ENCODE measurements at places on chromosomes 3 and 15.

DNA sequence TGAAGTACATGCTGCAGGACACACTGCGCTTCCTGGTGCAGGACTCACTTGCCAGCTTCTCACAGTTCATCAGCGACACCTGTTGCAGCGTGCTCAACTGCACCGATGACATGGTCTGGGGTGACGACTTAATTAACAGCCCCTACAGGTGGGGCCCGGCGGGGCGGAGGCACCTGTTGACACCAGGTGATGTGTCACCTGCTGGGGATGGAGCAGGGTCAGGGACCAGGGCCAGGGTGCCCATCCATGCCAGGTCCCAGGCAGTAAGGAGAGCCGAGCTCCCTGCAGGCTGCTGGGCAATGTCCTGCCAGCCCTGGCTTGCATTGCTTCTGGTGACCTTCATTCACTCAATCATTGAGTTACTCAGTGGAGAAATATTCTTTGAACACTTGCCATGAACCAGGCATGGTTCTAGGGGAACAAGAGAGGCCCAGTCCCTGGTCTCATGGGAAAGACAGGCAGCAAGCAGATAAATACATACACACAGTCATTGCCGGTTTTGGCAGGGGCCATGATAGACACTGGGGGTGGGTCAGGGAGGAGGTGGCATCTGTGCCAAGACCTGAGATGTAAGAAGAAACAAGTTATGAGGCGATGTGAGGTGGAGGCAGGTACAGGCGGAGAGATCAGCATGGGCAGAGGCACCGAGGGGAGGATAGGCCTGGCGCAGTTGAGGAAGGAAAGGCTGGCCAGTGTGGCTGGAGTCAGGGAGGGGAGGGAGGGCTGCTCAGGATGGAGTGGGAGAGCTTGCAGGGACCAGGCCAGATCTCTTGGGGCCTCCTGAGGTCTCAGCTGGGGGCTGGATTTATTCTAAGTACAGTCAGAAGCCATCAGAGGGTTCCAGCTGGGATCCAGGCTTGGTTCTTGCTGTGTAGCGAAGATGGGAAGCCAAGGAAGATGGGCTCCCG lies 30.8 kb downstream of the DNAH1 start:
- DNase-seq = no peak

- DNase-seq = no peak
Measured at GRCh38 chr3:64321747-64322146, 96.5 kb upstream of the PRICKLE2 start.

- no peak for DNase-seq
Measured at GRCh38 chr3:32626631-32627030, 56.0 kb upstream of the DYNC1LI1 start.

- DNase-seq = no peak
Measured at GRCh38 chr15:84785053-84785452, 32.1 kb upstream of the ALPK3 start.

- no peak for DNase-seq
Measured at GRCh38 chr3:155912090-155912489, 41.6 kb downstream of the GMPS start.

GRCh38 chr3:14834121-14834520 lies 15.4 kb downstream of the FGD5 start:
- DNase-seq = no peak

DNA sequence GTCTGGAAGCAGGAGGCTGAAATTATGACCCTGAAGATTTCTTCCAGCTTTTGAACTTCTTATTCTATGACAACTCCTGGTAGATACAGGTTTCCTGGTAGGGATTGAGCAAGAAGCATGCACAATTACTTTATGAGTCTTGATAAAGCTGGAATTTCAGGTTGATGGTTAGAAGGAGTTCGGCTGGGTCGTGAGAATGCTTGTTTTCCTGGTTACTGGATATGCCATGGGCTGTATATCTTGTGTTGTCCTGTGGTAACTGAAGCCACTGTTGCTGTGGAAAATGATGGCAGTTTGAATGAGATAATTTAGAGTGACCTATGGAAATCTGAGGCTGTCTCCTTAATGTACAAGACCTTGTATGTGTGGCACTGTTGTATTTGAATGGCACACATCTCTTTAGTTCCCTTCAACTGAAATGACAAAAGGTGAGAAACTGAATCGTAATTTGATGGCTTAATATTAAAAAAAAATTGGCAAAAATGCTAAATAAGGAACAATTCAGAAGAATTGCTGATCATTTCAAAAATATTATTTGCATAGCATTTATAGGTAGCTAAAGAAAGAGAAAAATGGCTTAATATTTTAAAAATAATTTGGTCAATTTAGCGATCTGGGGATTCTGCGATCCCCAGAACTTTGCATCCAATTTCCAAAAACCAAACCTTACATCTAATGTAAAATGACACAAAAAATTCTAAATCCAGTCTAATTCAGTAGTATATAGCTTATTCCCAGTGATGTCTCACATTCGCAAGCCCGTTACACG lies 1.1 kb upstream of the UBE2E1 start:
- DNase-seq = no peak

GRCh38 chr3:183427876-183428446 lies 458 bp downstream of the MCF2L2 start:
- DNase-seq = no peak

GRCh38 chr15:58770519-58770856 lies 614 bp upstream of the MINDY2 start:
- no peak for DNase-seq

DNA sequence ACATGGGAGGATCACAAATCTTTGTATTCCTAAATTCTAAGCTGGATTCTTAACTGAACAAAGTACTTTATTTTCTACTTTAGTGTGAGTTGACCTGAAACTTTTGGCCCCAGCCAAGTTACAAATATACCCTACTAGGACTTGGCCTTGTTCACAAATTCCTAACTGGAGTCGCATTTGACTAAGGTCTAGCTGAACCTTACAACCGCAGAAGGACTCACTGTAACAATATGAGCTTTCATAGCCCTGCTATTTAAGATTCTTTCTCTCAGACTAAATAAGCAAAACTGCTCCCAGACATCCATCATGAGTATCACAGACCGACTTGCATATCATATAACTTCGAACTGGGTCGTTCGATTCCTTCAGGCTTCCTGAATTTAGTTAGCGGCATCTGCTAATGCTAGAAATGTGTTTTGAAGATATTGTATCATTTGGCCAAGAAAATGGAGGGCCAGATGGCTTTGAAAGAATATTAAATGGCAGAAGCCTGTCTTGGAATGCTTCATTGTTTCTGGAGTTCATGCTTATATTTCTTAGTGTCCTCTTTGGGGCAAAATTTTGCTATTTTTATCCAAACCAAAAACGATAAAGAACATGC lies 28.4 kb upstream of the ADAMTS9 start:
- DNase-seq = no peak

DNA sequence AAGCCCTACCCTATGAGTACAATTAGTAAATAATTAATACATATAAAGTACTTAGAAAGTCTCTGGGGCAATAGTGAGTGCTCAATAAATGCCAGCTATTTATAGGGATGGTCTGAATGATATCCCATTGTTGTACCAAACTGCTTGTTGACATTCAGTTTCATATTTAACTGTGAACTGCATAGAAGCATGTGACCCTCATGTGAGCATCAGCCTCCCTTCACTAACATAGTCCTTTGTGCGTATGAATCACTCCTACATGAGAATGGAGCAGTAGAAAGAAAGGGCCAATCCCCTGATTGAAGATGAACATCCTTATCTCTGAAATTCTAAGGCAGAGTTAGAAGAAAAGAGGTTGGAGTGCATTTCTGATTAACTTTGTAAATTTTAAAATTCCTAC lies 68.7 kb upstream of the ATP10A start:
- no peak for DNase-seq

GRCh38 chr3:58063022-58063815 lies 55.0 kb downstream of the FLNB start:
- DNase-seq = no peak

- DNase-seq = no peak
Measured at GRCh38 chr15:39188930-39189329, 391.9 kb upstream of the THBS1 start.

- DNase-seq = no peak
Measured at GRCh38 chr3:55877703-55878102, 390.6 kb upstream of the WNT5A start.

DNA sequence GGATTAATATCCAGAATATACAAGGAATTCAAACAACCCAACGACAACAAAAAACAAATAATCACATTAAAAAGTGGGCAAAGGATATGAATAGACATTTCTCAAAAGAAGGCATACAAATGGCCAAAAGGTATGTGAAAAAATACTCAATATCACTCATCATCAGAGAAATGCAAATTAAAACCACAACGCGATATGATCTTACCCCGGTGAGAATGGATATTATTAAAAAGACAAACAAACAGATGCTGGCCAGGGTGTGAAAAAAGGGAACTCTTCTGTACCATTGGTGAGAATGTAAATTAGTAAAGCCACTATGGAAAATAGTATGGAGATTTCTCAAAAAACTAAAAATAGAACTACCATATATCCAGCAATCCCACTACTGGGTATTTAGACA lies 43.5 kb upstream of the MEF2A start:
- DNase-seq = no peak

GRCh38 chr15:98017150-98017964 lies 56.9 kb downstream of the ARRDC4 start:
- no peak for DNase-seq

DNA sequence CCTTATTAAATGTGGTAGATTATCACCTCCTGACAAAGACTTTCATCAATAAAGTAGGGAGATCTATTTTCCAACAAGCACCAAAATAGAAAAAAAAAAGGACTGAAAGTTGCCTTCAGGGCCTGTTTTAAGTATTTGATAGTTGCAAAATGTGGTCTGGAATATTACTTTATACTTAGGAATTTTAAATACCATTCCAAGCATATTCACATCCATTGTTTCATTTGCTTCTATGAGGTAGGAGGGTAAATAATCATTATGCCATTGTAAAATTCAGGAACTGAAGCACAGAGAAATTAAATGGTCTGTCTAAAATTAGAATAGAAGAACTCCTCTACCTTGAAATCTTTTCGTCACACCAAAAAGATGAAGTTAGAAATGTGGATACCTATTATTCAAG lies 110.0 kb downstream of the TMCC1 start:
- no peak for DNase-seq

- DNase-seq = no peak
Measured at GRCh38 chr15:27846722-27847395, 252.3 kb downstream of the OCA2 start.

DNA sequence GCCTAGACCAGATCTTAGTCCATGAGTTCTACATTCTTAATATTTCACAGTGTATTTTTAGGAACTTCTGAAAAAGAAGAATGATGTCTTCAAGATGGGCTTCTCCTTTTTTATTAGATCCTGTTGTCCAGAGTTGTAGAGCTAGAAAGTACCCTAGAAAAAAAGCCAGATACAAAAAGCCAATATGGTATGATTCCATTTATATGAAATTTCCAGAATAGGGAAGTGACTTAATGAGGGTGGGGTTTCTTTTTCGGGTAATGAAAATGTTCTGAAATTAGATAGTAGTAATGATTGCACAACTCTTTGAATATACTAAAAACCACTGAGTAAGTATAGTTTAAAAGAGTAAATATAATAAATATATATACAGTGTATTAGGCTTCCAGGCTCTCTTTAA lies 116.9 kb downstream of the NFKBIZ start:
- no peak for DNase-seq

DNA sequence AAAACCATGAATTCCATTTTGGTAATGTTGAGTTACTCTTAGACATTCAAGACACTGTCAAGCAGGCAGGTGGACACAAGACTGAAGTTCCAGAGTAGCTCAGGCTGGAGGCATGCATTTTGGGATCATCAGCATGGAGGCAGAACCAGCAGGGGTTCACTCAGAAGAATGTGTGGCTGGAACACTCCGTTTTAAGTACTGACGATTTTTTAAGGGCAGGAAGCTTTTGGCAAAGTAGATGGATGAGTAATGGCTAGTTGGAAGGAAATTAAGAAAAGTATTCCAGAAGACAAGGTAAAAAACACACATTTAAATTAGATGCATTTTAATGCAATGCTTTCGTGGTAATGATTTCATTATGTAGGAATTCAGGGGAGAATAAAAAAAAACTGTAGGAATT lies 420.4 kb downstream of the ROBO2 start:
- DNase-seq = no peak

Data from stimulated activated CD4-positive, alpha-beta T cell treated with anti-CD3 and anti-CD28 coated beads, Interleukin-12 subunit alpha, Interleukin-12 subunit beta, amount 100 ng/mL, for 48 hours (primary cell).